Adrenal gland (tissue), 19 donors: ENCODE measurements at places on chromosomes 16 and 17.
A peak's percentile ranks its signal among the peaks of the same experiment; 100 is the strongest.

DNA sequence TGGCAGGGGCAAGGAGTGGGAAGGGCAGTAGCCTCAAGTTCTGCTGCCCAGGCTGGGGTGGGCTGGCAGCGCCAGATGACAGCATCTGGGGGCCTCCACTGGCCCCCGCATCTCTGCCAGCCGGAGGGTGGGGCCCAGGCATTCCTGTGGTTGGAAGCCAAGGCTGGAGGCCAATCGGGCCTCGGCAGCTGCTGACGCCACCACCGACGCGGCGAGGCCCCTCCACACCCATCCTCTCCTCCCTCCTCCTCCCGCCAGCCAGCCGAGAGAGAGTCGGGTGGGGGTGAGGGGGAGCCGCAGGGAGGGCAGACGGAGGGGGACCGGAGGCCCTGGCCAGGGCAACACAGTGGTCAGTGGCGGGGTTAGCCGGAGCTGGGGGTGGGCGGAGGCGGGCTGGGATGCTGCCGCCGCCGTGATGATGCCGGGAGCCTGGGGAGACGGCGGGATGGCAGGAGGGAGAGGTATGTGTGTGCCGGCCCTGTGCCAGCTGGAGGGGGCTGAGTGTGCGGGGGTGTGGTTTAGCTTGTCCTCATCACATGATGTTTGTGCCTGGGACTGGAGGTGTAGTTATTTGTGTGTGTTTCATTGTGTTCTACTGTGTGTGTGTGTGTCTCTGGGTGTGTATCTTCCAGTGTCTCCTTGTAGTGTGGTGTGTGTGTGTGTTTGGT lies 36.6 kb downstream of the ARHGAP23 start:
- peak; percentile 86 for DNase-seq

DNA sequence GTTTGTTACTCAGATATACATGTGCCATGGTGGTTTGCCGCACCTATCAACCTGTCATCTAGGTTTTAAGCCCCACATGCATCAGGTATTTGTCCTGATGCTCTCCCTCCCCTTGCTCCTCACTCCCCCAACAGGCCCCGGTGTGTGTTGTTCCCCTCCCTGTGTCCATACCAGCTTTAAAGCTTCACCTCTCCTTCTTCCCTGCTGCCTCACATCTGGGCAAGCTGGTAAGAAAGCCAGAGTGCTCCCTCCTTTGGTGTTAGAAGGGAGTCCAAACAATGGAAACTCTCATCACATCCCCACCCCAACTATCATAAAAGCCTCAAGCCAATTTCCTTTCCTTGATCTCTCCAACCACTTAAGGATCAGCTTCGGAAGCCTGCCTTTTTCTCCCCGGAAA lies 1115.6 kb upstream of the GOT2 start:
- no peak for DNase-seq

DNA sequence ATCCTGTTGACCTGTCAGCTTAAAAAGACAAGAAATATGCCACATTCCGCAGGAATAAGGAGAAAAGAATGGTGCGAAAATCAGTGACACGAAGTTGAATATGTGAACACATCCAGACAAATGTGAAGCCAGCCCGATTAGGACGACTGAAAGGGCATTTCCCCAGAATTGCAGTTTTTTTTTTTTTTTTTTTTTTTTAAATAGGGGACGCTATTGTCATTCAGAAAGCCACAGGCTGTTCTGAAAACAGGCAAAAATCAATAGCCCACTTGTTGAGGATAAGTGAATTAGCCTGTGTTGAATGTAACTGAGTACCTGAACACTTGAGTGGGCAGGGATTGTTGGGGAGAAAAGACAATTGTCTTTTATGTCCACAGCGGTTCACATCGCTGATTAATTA lies 507.1 kb downstream of the WWOX start:
- no peak for DNase-seq

DNA sequence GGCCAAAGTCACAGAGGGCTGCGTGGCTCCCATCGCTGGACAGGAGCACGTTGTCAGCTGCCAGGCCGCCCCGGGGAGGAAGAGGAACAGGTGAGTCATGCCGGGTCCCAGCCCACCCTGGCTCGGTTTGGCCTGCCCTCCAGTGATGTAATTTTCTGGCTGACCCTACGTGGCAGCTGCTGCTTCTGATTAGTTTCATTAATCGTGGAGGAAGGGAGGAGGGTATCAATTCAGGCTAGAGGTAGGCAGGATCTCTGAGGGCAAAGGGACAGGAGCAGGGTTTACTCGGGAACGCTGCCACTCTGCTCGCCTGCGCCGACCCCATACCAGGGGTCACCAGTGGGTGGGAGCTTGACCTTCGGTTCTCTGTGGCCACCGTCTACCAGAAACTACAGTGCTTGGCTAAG lies 11.7 kb upstream of the SPATA32 start:
- no peak for DNase-seq

DNA sequence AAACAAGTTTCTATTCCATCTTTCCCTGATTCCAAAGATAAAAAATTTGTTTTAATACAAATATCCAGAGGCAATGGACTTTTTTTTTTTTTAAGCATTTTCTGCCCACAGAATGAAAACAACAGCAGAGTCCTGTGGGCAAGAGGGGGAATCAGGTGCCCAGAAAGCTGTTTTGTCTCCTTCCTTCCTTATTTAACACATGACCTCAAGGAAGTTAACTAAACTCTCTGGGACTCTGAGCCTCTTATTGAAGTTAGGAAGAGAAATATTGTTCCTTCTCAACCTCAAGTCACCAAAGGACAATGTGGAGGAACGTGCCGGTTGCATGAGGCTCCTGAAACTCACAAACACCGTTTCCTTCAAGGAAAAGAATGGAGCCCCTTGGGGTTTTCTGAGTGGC lies 34.9 kb downstream of the LITAF start:
- no peak for DNase-seq

- no peak for DNase-seq
Observed at GRCh38 chr17:4738136-4739121, 1.2 kb upstream of the ZMYND15 start.

- DNase-seq: no peak
Observed at GRCh38 chr16:8323153-8323552, 267.2 kb downstream of the TMEM114 start.

GRCh38 chr17:13027246-13027645 lies 9.4 kb upstream of the ELAC2 start:
- no peak for DNase-seq

DNA sequence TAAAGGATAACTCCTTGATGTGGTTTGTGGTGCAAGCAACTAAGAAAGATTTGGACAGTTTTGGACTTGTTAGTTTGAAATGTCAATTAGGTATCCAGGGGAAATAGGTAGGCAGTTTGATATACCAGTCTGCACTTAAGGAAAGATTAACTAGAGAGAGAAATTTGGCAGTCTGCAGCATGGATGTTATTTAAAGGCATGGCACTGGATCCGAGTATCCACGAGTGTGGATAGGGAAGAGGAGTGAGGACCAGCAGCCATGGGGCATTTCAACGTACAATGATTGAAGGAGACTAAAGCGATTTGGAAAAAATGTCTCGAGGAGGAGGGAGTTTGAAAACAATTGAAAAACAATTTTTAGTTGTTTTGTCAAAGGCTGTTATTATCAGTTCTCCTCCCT lies 117.4 kb downstream of the NLK start:
- no peak for DNase-seq

GRCh38 chr17:34663714-34664113 lies 84.3 kb downstream of the TMEM132E start:
- DNase-seq: no peak

DNA sequence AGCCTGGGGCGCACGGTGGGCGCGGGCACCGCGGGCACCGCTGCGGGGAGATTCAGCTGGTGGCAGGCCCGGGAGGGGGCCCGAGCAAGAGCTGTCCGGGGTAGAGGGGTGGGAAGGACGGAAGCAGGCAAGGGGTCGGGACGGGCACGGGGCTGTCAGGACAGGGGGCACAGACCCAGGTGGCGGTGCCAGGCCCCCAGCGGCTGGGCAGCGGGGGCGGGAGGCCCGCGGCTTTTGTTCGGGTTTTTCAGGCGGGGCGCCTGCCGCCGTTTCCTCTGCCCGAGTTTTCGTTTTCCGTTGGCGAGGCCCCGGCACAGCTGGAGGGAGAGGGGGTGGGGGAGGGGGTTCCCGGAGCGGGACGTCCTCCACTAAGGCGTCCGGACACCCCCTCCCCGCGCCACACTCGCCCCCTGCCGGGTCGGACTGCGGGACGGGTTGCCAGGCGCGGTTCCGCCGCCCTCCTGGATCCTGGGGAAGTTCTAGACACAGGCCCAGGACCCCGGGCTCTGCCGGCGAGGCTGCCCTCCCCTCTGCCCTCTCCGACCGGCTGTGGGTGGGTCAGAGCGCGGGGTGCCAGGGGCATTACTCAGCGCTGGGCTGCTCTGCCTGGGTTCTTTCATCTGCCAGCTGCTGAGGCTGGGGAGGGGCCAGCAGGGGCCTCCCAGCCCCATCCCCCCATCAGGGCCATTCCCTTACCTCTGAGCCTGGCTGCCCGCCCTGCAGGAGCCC lies 543 bp downstream of the ARHGAP23 start:
- DNase-seq: peak; percentile 78

GRCh38 chr17:50184611-50185398 lies 16.6 kb downstream of the COL1A1 start:
- DNase-seq: no peak

DNA sequence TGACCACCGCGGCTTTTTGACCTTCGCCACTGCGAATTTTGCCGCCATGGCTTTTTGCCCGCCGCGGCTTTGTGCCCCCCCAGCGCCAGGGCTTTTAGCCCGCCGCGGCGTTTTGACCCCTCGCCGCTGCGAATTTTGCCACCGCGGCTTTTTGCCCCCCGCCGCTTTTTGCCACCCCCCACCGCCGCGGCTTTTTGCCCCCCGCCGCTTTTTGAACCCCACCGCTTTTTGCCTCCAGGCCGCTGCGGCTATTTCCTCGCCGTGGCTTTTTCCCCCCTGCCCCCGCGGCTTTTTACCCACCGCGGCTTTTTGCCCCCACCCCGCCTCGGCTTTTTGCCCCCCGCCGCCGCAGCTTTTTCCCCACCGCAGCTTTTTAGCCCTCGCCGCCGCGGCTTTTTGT lies 134.8 kb upstream of the TP53TG3C start:
- no peak for DNase-seq

DNA sequence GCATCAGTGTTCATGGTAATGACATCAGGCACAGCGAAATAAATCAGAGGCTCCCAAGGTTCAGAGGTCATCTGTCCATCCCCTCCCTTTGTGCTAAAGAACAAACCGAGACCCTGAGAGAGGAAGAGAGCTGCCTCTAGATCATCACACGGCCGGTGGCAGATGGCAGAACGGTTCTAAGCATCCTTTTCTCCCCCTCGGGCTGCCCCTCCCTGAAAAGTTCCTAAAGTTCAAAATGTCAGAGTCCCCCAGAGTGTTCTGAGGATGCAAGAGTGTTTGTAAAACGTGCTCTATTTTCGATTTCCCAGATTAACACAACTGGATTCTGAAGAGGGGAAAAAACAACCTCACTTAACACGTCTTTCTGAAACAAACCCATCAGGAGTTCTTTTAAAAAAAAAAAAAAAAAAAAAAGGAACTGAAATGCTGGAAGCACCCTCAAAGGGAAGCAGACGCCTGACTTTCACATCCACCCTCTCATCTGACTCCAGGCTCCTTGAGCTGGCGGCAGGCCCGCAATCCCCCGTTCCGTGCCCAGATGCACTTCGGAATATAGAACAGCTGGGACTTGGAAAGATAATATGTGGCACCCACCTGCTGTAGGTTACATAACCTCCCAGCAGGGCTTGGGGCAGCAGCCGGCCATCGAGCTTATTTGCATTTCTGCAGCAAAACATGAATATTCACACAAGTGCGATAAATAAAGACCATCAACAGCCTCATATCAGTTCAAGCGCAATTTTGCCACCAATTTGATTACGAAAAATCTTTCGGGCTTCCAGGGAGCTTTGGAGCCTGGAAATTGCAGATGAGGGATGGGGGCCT lies 115.5 kb upstream of the SMURF2 start:
- DNase-seq: no peak

GRCh38 chr17:13885550-13885949 lies 183.8 kb upstream of the COX10 start:
- no peak for DNase-seq

DNA sequence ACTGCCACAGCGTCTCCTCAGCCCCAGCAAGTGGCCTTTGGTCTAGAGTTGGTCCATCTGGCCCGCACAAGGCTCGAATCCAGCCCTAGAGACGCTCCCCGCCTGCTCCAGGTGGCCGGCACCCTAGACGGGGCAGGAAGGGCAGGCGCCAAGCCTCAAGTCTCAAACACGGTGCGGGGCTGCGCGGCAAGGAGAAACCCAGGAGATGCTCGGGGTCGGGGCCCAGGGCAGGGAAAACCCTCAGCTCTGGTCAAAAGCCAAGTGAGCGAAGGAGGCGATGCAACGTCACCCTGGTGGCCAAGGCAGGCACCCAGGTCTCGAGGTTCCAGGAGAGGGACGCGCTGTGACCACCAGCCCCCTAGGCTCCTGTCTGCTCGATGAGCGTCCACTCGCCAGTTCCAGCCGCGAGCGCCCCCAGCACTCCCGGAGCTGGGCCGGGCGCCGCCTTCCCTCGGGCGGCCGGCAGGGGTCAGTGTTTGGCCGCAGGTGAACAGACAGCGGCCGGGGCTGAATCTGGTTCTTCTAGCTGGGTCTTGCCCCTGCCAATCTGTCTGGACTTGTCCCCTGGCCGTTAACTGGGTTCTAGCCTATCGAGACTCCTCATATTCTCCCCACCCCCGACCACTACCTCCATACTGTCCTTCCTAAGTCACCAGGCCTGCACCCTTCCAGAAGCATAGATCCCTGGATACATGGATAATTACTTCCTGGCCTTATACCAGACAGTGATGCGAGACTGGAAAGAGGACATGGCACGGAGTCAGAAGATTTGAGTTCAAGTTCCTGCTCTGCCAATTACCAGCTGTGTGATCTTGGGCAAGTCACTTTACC lies 44.0 kb downstream of the PRAC1 start:
- DNase-seq: peak; percentile 74

DNA sequence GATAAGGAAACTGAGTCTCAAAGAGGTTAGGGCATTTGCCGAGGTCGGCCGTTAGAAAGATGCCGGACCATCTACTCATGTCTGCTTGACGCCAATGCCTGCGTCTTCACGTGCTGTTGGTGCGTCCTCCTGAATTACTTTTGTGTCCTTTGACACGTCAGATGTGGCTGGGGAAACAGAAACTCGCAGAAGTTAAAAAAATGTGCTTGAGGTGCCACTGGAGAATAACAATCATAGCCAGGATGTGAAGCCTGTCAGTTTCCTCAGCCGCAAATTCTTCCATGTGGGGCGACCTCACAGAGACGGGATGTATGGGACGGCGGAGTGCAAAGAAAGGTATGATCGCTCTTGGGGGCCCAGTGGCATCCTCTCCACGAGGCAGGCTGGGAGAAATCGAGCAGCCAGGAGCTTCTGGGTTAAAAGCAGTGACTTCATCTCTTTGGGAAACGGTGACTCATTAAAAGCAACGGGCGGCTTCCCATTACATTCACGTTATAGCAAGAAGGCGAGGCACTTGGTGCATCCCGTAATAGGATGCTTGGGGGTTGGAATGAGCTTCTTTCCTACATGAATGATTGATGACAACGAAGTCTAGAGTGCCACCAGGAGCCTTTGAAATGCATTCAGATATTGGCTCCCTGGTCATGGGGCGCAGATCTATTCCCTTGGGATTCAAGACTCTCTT lies 67.8 kb downstream of the BMERB1 start:
- no peak for DNase-seq

GRCh38 chr17:71402661-71403141 lies 718.1 kb upstream of the SOX9 start:
- DNase-seq: no peak

- no peak for DNase-seq
Observed at GRCh38 chr16:30581457-30581856, 4.0 kb downstream of the ZNF785 start.
